RWPE1 (cell line): ENCODE measurements at places on chromosomes 5 and 9.

DNA sequence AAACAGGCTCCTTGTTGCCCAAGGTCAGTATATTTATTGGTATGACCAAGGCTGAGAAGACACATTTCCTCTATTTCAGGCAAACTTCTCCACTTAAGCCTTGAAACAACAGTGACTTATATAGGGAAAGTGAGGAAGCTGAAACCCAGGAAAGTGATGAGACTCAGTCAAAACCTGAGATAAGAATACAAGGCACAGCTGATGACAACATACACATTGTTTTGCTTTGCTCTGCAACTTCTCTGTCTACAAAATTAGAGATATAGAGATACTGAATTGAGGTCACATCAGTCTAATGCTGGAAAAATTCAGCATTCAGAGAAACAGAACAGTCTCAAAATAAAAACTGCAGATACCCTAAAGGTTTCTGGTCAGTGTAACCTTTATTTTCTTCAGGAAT is 586.1 kb downstream of the DNAH5 start:
- DNase-seq = no peak

- no peak for DNase-seq
These were observed 2.1 kb upstream of the PGGT1B start for GRCh38 chr5:115264786-115265185.

DNA sequence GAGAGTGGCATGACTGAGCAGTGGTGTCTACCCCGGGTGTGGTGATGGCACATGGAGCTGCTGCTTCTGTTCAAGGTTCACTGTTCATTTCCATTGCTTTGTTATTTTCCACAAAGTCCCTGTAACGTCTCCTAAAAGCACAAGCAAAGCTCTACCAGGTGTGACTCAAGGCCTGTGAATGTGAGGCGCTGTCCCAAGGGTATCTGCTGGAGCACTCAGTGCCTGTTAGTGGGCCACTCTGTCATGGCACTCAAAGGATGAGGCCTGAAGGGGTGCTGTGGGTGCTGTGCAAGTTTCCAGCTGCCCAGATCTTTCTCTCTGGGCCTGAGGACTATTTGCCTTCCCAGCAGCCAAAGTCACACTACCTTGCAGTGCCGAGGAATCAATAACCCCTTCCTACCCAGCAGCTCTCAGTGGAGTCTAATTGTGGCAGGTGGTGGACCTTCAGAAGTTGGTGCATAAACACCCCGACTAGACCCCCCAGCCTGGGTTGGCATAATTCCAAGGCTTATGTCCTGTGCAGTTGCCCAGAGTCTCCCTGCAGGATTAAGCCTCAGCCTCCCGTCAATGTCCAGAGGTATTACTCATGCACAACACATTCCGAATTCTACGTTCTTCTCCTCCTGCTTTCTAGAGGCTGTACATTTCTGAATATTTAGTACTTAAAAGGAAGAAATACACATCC is 17.4 kb upstream of the PTCH1 start:
- DNase-seq = no peak

DNA sequence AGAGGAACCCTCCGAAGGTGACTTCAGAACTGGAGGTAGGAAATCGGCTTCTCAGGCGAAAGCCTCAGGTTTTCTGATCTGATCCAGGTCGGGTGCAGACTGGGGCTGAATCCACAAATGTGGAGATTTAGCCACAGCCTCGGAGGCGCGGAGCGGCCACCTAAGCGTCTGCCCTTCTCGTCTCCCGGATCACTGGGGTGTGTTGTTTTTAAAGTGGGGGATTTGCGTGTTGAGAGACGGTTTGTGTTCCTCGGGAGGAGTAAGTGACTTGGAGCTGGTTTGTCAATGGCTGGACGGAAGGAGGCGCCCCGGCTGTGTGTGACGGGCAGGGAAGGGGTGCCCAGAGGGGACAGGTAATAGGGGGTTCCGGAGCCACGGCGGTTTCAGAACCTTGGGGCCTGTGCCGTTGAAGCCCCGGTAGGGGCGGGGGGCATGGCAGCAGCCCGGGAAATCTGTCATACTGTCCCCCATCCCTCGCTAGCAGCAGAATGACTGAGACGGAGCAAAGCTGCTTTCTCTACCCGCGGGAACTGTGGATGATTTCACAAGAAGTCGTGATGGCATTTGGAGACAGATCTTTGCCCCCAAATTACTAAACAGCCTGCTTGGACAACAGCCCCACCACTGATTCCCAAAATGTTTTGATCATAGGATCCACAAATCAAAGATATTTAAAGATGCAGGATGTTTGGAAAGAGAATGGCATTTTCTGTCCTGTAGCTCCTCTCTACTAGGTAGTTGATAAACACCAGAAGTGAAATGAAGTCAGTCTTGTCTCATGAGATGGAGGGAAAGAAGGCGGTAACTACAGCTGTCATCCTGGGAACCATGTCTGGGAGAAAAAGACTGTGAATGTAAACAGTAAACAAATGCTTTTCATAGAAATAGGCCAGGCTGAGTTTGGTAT is 216.5 kb downstream of the PDZD2 start:
- peak; percentile 41 for DNase-seq

GRCh38 chr9:31807574-31808256 is 576.7 kb upstream of the ACO1 start:
- DNase-seq = no peak

DNA sequence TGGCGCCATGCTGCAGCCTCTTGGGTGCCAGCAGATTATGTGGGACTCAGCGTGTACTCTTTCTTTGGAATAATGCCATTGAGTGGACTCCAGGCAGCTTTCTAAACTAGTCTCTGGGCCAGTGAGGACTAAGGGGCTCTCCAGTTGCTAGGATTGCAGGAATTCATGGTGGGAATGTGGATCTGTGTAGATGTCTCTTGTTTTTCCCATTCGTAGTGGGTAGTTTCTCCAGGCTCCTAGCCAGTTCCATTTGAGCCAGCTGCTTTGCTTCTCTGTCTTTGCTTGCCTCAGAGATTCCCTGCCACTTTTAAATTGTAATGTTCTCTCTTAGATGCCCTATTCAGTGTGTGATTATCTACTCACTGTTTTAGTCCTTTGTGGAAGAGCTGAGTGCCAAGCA is 42.6 kb downstream of the SLF1 start:
- DNase-seq = no peak

DNA sequence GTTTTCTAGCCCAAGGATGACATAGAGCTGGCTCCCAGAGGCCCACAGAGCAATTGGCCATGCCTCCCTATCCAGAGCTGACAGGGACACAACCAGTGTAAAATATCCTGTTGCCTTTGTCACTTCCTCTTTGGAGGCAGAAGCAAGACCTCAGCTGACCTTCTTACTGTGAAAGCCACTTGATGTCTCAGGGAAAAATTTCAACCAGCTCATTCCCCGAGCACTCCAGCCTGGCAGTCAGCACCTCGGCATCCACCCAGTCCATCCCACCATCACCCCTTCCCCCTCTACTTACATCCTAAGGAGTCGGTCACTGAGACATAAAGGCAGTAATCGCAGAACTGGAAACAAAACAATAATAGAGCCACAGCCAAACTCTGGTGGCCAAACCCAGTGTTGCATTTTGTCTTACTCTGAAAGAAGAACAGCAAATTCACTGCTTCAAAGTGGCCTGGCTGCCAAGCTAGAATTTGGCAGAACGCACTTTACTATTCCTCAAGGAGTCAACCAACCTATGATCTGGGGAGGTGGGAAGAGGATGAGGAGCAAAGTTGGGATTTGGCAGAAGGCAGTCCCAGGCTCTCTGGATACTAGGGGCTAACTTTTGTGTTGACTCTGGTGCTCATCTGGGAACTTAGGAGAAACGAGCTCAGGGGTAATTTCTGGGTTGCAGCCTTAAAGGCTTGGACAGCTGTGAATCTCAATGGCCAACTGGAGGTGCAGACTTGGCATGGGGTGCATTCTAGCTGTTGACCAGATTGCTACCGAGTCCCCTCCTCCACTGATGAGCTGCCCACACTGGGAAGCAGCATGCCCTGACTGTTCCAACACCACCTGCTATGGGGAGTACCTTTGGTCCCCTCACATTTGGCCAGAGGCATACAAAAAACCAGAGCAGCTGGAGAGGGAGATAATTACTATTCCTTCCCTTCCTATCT is 13.6 kb downstream of the NIPAL4 start:
- no peak for DNase-seq

DNA sequence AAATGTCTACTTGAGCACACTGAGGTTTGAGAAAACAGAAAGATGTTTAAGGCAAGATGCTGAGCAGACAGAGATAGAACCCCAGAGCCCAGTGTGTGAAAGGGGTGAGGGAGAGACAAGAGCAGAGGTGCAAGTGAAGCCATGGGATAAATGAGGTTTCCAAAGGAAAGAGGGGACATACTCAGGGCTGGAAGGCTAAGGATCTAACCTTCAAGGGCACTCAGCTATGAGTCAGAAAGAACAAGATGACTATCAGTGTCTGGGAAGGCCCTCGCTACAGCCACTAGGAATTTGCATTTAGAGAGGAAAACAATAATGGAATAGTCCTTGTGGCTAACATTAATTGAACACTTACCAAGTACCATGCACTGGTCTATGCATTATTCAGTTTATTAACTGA is 113.7 kb downstream of the HTR4 start:
- no peak for DNase-seq

DNA sequence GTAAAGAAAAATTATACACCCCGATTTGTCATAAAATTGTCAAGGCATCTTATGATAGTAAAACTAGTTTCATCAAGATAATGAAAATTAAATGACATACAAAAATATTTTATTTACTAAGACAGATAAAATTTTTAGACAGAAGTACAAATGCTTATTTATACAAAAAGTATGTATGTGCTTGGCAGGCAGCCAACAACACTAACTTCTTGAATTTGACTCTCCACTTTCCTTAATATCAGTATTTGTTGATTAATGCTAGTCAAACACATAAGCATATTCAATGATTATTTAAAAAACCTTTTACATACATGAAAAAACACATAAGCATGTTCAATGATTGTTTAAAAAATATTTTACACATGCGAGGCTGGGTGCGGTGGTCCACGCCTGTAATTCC is 1079.9 kb upstream of the CDH6 start:
- no peak for DNase-seq

DNA sequence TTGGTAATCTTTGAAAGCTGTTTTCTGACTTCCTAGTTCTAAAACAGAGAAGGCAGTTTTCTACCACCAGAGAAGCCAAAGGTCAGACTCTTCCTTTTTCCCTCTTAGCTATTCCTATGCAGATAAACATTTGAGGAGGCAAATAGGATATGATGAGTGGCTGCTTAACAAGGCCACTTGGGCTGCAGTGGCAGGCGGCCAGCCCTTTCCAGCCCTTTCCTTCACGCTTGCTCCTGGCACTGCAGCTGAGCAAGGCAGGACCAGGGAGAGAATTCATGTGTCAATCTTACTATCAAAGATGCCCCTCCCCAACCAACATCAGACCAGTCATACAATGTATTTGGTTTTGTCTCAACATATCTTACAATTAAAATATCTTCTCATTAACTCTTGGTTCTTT is 36.8 kb upstream of the RNF38 start:
- no peak for DNase-seq

- no peak for DNase-seq
These were observed 378.0 kb downstream of the YTHDC2 start for GRCh38 chr5:113891491-113891890.

DNA sequence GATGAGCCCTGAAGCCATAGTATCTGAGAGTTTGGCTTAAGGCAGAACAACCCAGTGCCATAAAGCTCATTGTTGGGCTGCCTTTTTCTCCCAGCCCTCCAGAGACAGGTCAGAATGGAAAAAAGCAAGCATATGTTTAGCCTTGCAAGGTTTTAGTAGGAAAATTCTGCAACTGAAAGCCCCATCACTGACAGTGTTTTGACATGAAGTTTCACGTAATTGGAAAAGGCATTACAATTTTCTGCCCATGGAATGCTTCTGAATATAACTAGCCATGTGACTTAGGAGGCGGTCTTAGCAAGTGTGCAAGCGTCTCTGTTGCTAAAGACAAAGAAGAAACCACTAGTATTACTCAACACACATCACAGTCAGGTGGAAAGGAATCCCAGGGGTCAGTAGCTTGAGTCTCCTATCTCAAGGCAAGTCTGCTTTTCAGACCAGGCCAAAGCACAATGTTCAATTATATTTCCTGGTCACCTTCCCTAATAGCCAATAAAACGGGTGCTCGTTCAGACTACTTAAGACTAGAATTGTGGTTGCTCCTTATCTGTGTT is 117.6 kb downstream of the CARTPT start:
- DNase-seq = no peak

GRCh38 chr5:117487556-117487955 is 912.9 kb upstream of the SEMA6A start:
- DNase-seq = no peak

DNA sequence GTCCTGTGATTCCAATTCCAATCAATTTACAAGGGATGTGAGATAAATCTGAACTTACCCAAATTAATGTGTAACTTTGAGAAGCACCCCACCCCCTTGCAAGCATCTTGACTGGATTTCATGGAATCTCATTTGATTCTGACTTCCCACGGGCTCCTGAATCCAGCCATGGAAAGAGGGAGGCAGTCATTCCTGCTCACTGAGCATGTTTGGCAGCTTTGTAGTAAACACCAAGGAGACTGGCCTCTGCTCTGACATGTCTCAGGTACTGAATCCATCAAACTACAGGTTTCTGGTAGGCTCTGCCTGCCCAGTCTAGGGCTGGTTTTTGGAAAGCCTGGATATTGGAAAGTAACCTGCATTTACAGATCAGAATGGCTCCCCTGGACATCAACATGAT is 357.6 kb downstream of the ARHGEF28 start:
- no peak for DNase-seq

GRCh38 chr5:127471211-127471610 is 46.2 kb upstream of the PRRC1 start:
- no peak for DNase-seq

- no peak for DNase-seq
These were observed 104.8 kb downstream of the PBX3 start for GRCh38 chr9:125851979-125852378.

DNA sequence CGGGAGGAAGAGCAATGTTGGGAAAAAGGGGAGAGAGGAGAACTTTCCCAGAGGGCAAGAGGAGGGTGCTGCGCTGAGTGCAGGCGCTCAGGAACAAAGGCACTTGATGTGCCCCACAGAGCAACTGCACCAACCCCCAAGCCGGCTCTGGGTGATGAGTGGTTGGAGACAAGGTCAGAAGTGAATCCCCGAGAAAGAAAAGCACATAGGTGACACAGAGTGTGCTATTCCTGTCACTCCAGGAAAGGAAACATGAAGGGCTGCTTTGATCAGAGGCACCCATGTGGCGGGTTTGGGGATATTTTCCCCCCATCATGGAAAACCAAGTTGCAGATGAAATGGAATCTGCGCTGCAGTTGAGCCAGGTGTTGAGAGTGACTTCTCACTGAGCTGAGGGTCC is 20.7 kb upstream of the SLC25A48 start:
- no peak for DNase-seq

DNA sequence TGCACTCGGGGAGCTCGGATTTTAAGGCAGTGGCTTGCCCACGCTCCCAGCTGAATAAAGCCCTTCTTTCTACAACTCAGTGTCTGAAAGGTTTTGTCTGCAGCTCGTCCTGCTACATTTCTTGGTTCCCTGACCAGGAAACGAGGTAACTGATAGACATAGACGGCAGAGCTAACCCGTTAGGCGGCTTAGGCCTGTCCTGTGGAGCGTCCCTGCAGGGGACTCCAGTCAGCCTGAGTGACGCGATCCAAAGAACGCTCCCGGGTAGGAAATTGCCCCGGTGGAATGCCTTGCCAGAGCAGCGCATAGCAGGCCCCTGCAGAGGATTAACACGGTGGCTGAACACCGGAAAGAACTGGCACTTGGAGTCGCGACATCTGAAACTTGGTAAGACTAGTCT is 1.8 kb upstream of the SELENOP start:
- DNase-seq = no peak
